RCC 7860 (cell line): ENCODE measurements at places on chromosomes 7 and 10.

GRCh38 chr7:78594156-78594555 is 795.6 kb downstream of the PHTF2 start:
- no peak for DNase-seq

DNA sequence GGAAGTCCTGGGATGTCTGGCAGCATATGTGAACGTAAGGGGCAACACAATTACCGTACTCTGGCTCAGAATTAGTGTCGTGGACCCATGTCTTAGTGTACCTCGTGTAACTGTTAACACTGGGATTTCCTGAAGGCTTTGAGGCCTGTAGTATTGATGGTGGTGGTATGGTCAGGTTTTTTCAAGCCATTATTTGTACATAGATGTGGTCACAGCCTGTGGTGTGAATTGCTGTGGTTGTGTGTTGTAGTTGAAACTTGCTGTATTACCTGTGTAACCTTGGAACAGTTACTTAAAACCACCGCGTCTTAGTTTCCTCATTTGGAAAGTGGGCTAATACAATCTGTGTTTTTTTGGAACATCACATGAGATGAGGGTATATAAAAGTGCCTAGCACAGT is 5.3 kb downstream of the EXOC4 start:
- DNase-seq = no peak

- no peak for DNase-seq
Observed at GRCh38 chr7:76260171-76260703, 42.2 kb upstream of the HSPB1 start.

GRCh38 chr10:29643771-29644501 is 9.2 kb upstream of the SVIL start:
- DNase-seq = no peak

- peak; percentile 36 for DNase-seq
Observed at GRCh38 chr10:77637532-77638320, at the start of gene KCNMA1. Gene KCNMA1 (minus strand): TSS chr10:77637808.

DNA sequence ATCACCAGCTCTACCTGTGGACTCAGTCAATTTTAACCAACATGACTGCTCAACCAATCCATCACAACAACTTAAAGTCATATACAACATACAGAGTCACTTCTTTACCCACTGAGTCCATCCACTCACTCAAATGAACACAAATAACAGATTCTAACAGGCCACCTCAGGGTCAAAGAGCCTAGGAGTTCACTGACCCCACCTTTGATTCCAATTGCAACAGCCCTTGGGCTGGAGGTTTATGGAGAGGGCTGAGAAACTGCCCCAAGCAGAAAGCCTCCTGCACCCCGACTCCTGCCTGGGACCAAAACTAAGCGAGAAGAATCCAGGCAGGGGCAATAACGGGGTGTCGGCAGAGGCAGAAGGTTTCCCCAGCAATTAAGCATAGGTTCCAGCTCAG is 263.8 kb downstream of the PARD3 start:
- DNase-seq = no peak

DNA sequence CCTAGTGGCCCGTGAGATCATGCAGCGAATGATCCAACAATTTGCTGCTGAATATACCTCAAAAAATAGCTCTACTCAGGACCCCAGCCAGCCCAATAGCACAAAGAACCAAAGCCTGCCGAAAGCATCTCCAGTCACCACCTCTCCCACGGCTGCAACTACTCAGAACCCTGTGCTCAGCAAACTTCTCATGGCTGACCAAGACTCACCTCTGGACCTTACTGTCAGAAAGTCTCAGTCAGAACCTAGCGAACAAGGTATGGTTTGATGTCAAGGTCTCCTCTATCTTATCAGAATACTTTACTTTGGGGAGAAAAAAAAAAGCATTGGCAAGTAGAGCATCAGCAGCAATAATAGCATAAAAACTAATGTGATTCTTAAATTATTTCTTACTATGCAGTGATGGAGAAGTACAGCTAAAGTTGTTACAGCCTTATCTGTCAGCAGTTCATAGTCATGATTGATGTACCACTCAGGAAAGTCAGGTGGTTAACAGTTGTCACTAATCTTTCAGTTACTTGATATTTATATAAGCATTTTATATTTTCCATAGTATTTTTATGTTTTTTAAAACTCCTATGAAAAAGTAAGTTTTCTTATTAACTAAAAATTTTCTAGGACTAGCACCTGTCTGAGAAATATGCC is 117.1 kb downstream of the LCOR start:
- DNase-seq = no peak

DNA sequence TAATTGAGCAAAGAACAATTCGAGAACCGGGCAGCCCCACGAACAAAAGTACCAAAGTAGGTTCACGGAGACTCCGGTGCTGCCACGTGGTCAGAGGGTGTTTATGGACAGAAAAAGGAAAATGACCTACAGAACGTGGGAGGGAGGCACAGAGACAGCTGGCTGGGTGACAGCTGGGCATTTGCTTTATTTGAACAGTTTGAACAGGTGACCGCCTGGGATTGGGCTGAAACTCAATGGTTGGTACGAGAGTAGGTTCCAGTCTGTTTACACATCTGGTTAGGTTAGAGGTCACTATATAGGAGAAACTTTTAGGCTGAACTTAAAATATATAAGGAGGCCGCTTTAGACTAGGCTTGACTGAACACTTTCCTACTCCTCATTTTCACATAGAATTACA is 50.6 kb upstream of the CELF2 start:
- no peak for DNase-seq

DNA sequence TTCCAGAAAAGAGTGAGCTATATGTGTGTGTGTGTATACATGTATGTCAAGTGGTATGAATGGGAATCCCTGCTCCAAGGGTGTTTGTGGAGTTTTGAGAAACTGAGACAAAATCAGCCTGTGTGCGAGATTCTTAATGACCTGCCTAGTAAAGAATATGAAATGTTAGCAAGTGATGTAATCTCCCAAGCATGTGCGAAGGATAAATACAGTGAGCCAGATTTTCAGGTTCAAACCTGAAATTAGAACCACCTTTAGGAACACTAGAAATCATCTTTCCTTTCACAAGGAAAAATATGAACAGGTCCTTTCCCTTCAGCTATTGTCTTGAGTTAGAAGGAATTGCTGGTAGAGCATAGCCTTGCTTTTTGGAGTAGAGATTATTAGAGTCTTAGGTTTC is 457.6 kb downstream of the LRMDA start:
- no peak for DNase-seq

DNA sequence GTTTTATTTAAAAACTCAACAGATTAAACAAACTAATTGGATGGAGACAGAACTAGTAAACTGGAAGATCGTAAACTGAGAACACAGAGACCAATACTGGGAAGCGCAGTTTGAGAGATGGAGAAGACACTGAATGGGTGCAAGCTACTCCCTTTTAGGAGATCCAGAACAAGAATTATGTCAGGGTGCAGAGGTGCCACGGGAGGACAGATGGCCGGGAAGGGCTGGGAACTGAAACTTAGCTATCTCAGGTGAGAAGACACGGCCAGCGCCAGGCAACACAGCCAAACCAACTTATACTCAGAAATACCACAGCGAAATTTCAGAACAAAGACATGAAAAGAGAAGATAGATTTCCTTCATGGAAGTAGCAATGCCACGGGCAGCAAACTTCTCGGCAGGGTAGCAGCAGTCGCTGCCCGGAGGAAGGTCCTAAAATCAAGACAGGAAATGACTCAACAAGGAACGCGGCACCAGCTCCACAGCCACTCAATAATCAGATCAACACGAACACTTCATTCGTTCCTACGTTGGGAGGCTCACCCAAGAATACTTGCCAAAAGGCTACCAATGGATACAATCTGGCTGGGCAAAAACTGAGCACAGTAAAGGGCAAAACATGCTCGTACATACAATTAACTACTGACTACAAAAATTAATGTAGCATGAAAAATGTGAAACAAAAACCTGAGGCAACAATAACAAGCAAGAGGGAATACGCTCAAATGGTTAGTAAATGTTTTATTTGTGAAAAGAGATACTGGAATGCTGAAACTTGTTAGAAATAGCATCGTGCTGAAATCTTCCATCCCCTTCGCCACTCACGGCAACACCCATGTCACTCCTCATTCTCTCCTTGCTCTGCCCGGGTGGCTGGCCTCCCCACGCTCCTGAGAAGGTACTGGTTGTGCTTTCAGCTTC is 2.2 kb upstream of the LRRC27 start:
- DNase-seq = peak; percentile 78

DNA sequence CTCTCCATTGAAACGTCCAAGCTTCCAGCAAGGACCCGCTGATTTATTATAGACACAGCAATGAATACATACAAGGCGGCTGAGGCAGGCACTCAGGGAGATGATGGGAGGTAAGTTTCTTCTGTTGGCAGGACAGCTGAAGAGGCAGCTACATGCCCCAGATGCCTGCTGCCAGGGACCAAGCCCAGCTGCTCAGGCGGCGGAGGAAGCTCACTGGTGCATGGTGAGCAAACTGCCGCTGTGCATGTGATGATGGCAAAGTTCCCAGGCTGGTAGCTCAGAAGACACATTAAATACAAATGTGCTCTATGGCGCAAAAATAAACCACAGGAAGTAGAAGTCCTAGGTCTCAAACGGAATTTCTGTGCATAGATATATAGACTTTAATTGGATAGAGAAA is 2.3 kb downstream of the DNTT start:
- DNase-seq = no peak

DNA sequence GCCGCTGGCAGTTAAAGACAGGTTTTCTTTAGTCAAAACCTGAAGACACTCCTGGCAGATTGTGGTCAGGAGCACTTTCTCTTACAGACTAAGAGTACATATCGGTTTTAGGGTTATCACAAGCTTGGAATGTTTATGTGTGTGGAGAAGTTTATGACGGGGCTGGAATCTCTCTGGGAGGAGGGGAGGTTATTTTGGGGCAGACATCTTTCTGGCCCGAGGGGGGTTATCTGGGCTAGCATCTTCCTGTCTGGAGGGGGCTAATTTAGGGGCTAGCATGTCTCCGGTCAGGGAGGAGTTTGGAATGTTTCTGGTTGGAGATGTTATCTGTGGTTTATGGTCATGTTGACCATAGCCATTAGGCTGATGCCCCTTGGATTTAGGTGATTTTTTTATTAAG is 141.2 kb upstream of the KIF5B start:
- no peak for DNase-seq

- peak; percentile 26 for DNase-seq
Observed at GRCh38 chr10:123301077-123301857, 147.1 kb downstream of the BUB3 start.

DNA sequence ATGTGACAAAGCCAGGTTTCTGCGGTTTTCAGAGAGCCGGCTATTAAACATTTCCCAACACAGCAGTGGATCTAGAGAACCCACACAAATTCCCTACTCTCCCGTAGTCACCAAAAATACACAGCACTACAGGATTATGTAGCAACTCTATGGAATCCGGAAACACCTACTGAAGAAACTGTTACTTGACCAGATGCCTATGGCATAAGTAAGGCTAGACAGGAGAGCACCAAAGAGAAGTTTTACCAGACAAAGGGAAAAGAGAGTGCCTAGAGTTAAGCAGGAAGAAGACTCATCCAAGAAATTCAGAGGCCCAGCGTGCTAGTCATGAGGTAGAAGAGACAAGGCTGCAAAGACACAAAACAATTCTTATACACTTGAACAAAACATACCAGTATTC is 321.1 kb downstream of the PARD3 start:
- DNase-seq = no peak

DNA sequence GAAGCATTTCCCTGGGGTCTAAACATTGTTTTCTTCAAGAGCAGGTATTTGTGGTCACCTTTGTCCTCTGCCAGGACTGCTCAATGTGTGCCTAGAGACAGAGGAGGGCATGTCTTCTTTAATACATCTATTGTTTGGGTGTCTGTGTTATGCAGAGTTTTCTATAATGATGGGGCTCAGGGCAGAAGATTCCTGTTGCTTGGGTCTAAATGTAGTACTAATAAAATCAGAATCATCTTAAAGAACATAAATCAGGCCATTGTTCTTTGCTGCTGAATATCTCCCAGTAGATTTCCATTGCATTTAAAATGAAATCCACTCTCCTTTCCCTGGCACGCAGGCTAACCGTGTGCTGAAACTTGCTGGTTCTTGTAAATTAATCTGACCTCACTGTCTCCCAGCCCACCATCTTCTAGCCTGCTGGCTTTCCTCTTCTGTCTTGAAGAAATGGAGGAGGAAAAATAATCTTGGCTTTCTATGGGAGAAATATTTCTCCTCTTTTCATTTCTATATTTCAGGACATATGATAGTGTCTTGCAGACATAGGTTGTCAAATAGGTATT is 1396.8 kb downstream of the GATA3 start:
- no peak for DNase-seq

- DNase-seq = no peak
Observed at GRCh38 chr10:119620241-119621077, 23.7 kb upstream of the TIAL1 start.
